ENCODE measurements at places on chromosomes 7 and 10.

GRCh38 chr7:38142736-38143135, 35.3 kb upstream of the STARD3NL start:
- no peak overlapping the region for H3K27ac ChIP-seq
- H3K4me3 ChIP-seq: no peak overlapping the region
- DNase-seq: no peak

DNA sequence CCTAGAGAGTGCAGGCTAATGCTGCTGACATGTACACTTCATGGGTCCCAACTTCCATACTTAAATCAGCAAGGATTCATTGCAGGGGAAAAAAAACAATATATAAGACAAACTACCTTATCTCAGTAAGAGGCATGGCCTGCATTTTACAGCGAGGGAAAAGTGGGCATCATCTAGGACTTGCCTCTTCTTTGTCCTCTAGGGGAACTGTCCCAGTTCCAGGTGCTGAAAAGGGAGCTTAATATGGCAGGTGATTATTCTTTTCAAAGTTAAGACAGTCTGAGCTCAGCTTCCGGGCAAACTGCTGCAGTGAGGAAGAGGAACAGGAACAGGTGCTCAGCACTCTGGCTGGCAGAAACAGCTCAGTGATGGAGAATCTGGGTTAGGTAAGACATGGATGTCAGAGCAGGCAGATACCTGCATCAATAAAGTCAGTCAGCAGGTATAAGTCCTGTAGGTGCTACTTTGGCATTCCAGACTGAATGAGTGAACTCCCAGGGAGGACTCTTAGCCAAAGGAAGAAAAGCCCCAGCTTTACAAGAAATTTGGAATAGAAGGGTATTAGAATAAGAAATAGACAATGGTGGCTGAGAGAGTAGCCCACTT, 147.2 kb downstream of the TMEM178B start:
- no peaks in the 10 kb centered on the region for H3K27me3 ChIP-seq
- no peak for DNase-seq
- H3K27ac ChIP-seq: no peak overlapping the region
- H3K4me1 ChIP-seq: no peaks in the 10 kb centered on the region

DNA sequence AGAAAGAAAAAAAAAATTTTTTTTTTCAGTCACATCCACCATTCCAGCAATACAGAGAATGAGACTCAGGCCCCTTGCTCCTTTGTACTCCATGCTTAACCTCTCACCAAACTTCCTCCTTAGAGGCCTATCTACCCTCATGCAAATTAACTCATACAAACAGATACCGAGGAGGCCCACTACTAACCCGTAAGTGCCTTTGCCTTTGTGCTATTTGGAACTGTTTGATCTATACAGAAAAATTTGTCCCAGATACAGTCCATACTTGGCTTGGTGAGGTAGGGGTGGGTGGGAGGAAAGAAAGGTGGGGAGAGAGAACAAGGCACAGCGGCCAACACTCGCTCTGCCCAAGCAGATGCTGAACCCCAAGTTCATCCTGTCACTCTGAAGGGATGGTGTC, 87.8 kb upstream of the DUSP5 start:
- H3K27ac ChIP-seq: peak overlapping the region; percentile 95
- no peaks in the 10 kb centered on the region for H3K36me3 ChIP-seq
- DNase-seq: no peak
- H3K4me1 ChIP-seq: peaks cover 56% of the 10 kb centered on the region
- no peaks in the 10 kb centered on the region for H3K27me3 ChIP-seq

GRCh38 chr10:46545861-46546590, 10.4 kb downstream of the GPRIN2 start:
- no peak for DNase-seq
- H3K27ac ChIP-seq: no peak overlapping the region
- no peak overlapping the region for H3K4me3 ChIP-seq

DNA sequence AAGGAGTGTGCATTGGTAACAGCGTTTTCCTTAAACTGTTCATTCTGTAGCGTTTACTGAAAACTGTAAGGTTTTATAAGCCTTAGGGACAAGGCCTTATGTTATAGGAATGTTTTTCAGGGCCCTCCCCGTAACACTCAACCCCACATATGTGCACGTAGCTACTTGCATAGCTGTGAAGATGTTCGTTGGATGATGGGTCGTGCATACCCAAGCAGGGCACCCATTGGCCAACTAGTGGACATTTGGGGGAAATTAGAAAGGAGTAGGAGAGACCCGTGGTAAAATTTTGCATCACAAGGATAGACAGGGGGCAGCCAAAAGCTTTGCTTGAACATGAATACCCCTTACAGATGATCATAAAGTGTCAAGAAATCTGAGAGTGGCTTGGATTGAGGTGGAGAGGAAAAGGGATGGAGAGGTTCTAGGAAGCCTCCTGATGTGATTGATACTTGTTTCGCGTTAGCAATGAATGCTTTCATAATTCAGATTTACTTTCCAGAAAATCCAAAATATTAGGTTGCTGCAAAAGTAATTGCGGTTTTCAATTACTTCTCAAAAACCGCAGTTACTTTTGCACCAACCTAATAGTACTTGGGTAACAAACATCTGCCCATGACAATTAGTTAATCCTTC, 878 bp downstream of the SEC61A2 start:
- H3K4me1 ChIP-seq: no peaks in the 10 kb centered on the region
- H3K27me3 ChIP-seq: no peaks in the 10 kb centered on the region
- peak overlapping the region; percentile 84 for H3K4me3 ChIP-seq

GRCh38 chr10:48681740-48682139, 2.9 kb upstream of the WDFY4 start:
- no peak overlapping the region for H3K4me3 ChIP-seq
- H3K27ac ChIP-seq: no peak overlapping the region
- DNase-seq: no peak
- H3K27me3 ChIP-seq: no peaks in the 10 kb centered on the region
- no peaks in the 10 kb centered on the region for H3K4me1 ChIP-seq
- H3K36me3 ChIP-seq: no peaks in the 10 kb centered on the region

- no peaks in the 10 kb centered on the region for H3K27me3 ChIP-seq
- peak overlapping the region; percentile 92 for H3K27ac ChIP-seq
- H3K36me3 ChIP-seq: no peaks in the 10 kb centered on the region
- H3K4me3 ChIP-seq: no peak overlapping the region
Measured at GRCh38 chr10:22681783-22682183, 32.6 kb downstream of the PIP4K2A start.

DNA sequence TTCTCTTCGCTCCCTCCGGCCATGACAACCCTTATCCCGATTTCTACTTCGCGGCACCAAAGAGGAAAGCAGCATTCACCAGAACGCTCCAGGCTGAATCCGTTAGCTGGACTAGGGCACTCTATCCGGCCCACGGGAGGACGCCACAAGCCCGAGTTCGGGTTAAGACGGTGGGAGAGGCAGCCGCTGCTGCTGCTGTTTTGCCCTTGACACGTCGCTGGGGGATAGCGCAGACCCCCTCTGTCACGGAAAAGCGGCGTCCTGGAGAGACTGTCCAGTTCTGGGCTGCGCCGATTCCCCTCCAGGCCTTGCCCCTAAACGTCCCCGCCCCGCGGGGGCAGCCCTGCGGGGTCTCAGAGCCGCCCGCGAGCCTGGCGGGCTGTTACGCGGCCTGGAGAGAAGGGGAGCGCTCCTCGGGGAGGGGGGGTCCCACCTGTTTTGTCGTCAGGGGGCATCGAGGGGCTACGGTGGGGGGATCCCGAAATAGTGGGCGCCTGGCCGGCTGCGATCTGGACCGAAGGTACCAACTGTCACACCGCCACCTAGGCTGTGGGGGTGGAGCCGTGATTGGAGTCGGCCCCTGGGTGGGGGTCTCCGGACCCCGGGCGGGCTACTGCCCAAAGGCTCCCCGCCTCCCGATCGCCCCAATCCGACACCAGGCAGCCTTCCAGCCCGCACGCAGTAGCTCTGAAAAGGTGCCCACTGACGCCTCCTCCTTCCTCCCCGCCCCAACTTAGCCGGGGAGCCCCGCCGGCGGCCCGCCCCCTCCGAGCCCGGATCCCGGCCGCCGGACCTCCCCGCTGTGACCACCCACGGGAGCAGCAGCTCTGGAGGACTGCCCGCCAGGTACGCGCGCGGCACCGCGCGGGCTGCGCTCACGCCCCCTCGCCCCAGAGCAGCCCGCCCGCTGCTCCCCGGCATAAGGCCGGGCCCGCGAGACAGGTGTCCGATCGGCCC, 772 bp downstream of the SGMS1 start:
- H3K36me3 ChIP-seq: no peaks in the 10 kb centered on the region
- no peak for DNase-seq
- peak overlapping the region; percentile 98 for H3K27ac ChIP-seq
- H3K4me3 ChIP-seq: peak overlapping the region; percentile 83
- H3K4me1 ChIP-seq: peaks cover 48% of the 10 kb centered on the region

GRCh38 chr7:93172683-93173082, 24.5 kb upstream of the SAMD9L start:
- no peak for DNase-seq
- no peak overlapping the region for H3K27ac ChIP-seq

GRCh38 chr7:127888411-127888810, 142.8 kb downstream of the LRRC4 start:
- H3K4me1 ChIP-seq: peaks cover 22% of the 10 kb centered on the region
- H3K36me3 ChIP-seq: peaks cover 10% of the 10 kb centered on the region
- no peak overlapping the region for H3K4me3 ChIP-seq
- no peaks in the 10 kb centered on the region for H3K27me3 ChIP-seq
- H3K27ac ChIP-seq: no peak overlapping the region

DNA sequence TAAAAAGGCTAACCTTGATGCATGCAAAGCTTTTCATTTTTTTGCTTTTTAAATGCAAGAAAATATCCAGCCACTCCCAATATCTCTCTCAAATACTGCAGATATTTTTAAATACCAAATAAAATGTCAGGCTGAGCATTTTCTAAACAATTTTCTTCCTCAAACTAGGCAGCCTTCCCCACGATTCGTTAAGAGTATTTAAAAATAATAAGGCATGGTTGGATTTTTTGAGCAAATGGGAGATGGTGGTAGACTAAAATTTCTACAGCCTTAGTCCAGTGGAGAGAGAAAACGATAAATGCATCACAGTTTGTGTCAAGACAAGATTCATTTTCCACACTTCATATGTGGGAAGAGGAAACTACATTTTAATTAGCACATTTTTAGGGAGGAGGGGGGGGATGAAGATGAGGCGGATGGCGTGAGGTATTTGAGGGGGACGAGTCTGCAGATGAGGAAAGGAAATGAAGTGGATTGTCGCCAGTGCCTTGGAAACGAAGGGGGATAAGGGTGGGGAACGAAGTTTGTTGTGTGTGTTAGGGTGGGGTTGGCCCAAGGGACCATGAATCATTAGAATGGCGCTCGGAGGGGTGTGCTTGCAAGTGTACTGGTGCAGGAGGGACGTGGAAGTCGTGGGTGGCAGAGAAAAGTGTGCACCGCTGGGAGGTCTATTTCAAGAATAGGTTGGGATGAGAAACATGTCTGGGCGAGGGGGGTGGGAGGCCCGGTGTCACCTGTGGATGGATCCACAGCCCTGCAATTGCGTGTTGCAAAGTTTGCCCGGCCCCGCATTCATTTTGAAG, 1.2 kb upstream of the ADD3 start:
- H3K4me3 ChIP-seq: peak overlapping the region; percentile 91
- DNase-seq: no peak

- no peak overlapping the region for H3K27ac ChIP-seq
- no peak for DNase-seq
- no peaks in the 10 kb centered on the region for H3K36me3 ChIP-seq
Measured at GRCh38 chr10:124105594-124105993, 12.2 kb upstream of the CHST15 start.

- no peak overlapping the region for H3K4me3 ChIP-seq
- no peaks in the 10 kb centered on the region for H3K36me3 ChIP-seq
- H3K4me1 ChIP-seq: no peaks in the 10 kb centered on the region
- H3K27me3 ChIP-seq: no peaks in the 10 kb centered on the region
Measured at GRCh38 chr10:91444211-91445182, 34.4 kb downstream of the HECTD2 start.

- H3K27me3 ChIP-seq: no peaks in the 10 kb centered on the region
- H3K36me3 ChIP-seq: no peaks in the 10 kb centered on the region
- peaks cover 8% of the 10 kb centered on the region for H3K4me1 ChIP-seq
- no peak overlapping the region for H3K4me3 ChIP-seq
Measured at GRCh38 chr7:140643416-140643815, 2.8 kb upstream of the DENND2A start.

DNA sequence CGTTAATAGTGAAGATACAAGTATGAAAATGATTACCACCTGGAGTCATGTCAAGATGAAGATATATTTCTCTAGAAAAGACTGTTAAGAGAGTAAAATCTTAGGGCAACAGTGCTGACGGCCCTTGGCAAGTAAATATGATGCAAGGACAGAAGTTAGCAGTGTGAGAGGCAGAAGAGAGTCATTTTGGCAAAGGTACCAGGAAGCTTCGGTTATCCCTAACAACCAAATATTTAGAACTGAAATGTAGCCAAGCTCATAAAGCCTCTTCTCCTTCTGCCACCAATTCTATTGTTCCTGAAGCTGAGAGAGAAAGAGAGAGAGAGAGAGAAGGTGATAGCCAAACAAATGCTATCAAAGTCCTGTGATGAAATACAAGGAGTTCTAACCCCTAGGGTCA, 109.6 kb downstream of the MACC1 start:
- no peaks in the 10 kb centered on the region for H3K4me1 ChIP-seq
- H3K27me3 ChIP-seq: no peaks in the 10 kb centered on the region
- no peak overlapping the region for H3K27ac ChIP-seq
- H3K4me3 ChIP-seq: no peak overlapping the region
- no peaks in the 10 kb centered on the region for H3K36me3 ChIP-seq

DNA sequence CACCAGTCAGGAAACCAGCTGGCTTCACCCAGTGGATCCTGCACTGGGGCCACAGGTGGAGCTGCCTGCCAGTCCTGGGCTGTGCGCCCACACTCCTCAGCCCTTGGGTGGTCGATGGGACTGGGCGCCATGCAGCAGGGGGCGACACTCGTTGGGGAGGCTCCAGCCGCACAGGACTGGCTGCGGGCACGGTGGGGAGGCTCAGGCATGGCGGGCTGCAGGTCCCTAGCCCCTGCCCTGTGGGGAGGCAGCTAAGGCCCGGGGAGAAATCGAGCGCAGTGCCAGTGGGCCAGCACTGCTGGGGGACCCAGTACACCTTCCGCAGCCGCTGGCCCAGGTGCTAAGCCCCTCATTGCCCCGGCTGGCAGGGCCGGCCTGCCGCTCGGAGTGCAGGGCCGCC, 12.4 kb upstream of the NRG3 start:
- no peak overlapping the region for H3K4me3 ChIP-seq
- H3K27me3 ChIP-seq: no peaks in the 10 kb centered on the region
- H3K27ac ChIP-seq: no peak overlapping the region
- no peaks in the 10 kb centered on the region for H3K36me3 ChIP-seq

GRCh38 chr10:127905001-127905847, 1.7 kb upstream of the PTPRE start:
- H3K27ac ChIP-seq: no peak overlapping the region
- H3K36me3 ChIP-seq: no peaks in the 10 kb centered on the region
- no peak overlapping the region for H3K4me3 ChIP-seq
- DNase-seq: no peak

Data from keratinocyte (primary cell).